ENCODE measurements at places on chromosomes 12 and 14.

GRCh38 chr12:103877934-103878510 is 37.0 kb upstream of the NT5DC3 start:
- peak; percentile 75 for DNase-seq

GRCh38 chr12:169528-170370 is 44.2 kb downstream of the SLC6A12 start:
- no peak for DNase-seq

DNA sequence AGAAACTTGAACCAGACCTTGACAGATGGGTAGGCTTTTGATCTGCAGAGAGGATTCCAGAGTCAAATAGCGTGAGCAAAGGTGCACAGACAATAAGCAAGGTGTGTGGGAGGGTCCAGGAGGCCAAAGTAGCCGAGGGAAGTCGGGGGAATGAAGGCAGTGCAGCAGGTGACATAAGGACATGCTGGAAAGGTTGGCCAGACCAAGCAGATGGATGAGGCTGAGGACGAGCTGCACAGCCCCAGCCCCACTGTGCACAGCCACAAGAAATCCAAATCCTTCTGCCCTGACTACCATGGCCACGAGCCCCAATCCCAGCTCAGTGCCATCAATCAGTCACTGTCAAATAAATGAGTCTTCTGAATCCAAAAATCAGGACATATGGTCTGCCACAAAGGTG is 5.4 kb downstream of the TTC7B start:
- DNase-seq = no peak

DNA sequence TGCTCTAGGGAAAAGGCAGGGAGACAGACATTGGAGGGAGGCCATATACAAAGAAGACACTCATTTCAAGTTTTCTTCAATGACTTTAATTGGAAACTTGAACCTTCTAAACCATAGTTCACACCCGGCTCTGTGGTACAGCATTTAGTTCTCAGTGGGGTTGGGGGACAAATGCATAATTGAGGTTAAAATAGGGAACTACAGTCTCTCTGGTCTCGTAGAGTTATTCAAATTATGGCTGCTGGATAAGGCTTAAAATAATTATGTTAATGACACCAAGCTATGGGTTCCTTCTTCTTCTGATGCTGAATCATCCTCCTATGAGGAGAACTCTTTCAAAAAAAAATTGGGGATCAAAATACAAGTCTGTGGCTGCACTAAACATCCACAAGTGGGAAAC is 3.8 kb upstream of the RPAP3 start:
- DNase-seq = no peak

GRCh38 chr12:29032446-29032845 is 116.6 kb upstream of the FAR2 start:
- DNase-seq = no peak

DNA sequence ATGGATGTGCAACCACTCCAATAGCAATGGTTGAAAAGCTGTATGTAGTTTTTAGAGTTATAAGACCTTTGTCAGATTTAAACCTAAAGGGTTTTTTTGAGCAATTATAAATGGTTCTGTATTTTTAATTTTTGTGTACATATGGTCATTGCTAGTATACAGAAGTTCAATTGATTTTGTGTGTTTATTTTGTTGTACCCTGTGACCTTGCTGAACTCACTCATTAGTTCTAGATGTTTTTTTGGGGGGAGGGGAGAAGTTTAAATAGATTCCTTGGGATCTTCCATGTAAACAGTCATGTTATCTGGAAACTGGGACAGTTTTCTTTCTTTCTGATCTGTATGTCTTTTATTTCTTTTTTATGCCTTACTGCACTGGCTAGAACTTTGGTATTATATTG is 87.8 kb downstream of the MED13L start:
- no peak for DNase-seq

DNA sequence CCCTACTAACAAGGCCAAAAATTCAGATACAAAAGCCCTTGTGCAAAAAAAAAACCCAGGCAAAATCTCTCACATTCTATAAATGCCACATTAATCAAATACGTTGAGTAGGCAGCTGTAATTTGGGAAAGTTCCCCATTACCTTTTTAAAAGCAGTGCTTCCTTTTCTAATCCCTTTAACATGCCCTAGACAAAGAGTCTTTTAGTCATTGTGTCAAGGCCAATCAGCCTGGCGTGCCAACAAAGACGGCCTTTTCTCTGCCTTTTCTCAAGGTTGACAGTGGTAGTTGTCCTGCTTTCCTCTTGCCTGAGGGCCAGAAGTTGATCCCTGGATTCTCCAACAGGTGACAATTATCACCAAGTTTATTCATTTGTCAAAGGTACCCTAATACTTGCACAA is 62.5 kb upstream of the METAP2 start:
- no peak for DNase-seq

- DNase-seq = no peak
These were observed 89.5 kb upstream of the HOXC13 start for GRCh38 chr12:53849113-53849512.

DNA sequence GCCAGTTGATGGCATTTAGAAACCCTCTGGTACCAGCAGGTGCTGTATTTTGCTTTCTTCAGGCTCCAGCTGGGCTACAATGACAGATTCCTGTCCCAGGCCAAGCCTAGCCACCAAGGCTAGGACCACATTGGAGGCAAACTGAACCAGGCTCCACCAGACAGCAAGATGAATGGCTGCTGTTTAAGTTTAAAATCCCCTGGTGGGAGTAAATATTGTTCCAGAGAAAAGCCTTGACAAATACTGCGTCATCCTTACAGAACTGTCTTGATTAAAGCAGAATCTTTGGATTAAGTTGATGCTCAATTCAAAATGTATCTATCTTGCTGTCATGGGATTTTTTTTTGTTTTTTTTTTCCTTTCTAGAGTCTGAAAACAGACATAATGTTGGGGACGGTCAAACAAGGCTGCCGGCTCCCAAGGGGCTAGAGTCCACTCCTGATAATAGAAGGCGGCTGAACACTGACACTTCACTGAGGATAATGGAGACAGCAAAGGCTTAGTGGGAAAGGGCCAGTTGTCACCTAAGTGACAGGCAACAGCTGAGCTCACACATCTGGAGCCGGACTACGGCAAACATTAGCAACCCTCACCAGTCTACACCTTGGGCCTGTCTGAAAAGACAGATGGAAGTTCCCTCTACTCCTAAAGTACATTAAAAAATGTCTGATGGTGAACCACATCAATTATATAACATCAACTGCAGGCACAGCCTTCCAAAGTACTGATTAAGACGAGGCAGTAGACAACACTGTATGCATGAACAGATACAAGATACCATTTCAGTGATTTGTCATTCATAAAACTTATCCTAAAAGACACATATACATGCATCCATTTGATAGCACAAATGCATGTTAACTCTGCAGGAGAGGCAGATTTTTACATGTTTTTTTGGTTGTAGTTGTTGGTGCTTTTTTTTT is 1.7 kb downstream of the PRICKLE1 start:
- DNase-seq = peak; percentile 78

DNA sequence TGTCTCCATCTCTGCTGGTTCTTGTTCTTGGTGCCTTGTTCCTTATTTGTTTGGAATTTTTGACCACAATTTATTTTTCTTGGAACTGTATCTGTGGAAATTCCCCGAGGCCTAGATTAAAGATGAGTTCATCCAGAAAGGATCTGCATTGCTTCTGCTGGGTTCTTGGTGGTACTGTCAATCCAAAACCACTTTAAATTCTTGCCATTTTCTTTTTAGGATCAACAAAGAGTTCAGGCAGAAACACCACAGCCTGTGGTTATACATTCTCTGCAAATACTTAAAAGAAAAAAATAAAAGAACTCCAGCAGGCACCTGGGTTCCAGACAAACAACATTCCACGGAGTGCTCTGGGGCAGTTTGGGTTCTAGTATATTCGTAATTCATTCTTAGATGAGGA is 6.0 kb upstream of the VAMP1 start:
- no peak for DNase-seq

GRCh38 chr12:48807981-48808380 is 10.3 kb upstream of the CACNB3 start:
- no peak for DNase-seq

- DNase-seq = no peak
These were observed 86.5 kb upstream of the DIO3 start for GRCh38 chr14:101474563-101475455.

- no peak for DNase-seq
These were observed 27.0 kb downstream of the PAPLN start for GRCh38 chr14:73264080-73264884.

DNA sequence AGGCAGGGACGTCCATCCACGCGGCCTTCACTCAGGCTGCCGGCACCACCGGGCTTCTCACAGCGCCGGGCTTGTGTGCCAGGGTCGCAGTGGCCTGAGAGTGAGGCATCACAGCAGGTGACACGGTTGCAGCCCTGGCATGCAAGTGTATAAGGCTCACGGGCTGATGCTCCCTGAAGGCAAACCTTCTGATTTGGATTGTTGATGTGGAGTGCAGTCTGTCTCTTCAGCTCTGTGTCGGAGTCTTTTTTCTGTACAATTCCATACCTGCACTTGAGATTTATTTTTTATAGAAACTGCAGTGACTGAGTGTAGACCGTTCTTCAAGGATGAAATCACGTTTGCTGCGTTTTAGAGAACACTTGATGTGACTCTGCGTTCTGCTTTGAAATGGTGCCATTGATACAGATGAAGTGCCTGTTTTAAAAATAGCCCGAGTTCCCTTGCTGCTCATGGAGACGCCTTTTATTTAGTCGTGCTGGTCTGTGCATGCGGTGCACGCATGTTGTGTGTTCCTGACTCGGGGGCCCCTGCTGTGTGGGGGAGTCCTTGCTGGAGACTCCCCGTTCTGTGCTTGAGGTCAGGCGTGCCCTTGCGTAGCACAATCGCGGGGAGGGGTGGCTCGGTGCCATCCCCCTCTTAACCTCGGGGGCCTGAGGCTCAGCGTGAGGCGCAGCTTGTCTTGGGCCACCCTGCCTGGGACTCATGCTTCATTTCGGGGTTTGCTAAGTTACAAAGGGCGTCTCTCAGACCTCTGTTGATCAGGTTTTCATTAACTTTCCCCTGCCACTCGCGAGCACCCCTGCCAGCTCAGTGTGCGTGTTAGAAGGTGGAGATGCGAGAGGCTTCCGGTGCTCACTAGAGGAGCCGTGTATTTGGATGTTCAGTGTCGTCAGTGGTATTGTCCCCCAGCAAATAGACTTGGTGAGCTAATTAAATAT is 21.6 kb upstream of the AMN start:
- no peak for DNase-seq

DNA sequence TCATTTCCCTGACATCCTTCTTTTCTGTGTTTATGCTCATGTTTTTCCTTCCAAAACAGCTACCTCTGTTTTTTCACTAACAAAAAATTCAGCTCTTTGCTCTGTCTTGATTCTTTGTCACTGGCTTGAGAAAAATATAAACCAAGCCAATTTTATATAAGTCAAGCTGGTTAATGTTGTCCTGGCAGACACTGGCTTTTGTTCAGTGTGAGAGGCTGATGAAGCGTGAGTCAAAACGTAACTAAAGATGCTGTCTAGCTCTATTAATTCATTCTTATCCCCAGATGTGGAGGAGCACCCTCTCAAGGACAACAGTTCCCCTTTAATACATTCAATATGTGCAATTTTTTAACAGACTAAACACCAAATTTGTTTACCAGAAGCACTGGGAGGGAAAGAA is 15.8 kb downstream of the TSPAN8 start:
- no peak for DNase-seq

- no peak for DNase-seq
These were observed 65.0 kb upstream of the SINHCAF start for GRCh38 chr12:31390991-31391390.

DNA sequence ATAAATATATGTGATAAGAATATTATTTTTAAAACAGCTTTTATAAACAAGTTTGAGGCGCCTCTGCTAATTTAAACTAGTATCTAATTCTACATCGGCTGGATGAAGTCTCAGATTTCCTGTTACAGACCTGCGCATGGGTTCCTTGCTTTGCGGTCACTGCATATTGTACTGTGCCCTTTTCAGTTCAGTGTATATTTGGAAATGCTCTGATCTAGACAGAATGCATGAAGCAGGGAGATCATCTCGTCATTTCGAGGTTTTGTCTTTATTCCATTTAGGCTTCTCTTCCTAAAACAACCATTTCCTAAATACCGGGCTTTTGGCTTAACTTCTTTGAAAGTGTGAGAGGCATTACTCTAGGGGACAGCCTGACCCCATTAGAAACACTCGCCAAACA is 25.6 kb downstream of the CRACR2A start:
- no peak for DNase-seq

- DNase-seq = no peak
These were observed 1183.7 kb downstream of the AACS start for GRCh38 chr12:126248871-126249403.

DNA sequence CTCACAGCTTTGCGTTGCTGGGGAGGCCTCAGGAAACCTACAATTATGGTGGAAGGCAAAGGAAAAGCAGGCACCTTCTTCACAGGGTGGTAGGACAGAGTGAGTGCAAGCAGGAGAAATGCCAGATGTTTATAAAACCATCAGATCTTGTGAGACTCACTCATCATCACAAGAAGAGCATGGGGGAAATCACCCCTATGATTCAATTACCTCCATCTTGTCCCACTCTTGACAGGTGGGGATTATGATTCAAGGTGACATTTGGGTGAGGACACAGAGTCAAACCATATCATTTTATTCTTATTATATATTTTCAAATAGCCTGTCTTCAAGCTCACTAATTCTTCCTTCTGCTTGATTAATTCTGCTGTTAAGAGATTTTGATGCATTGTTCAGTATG is 665.3 kb downstream of the TRHDE start:
- DNase-seq = no peak

- no peak for DNase-seq
These were observed 201.6 kb upstream of the NOS1 start for GRCh38 chr12:117563007-117563406.

DNA sequence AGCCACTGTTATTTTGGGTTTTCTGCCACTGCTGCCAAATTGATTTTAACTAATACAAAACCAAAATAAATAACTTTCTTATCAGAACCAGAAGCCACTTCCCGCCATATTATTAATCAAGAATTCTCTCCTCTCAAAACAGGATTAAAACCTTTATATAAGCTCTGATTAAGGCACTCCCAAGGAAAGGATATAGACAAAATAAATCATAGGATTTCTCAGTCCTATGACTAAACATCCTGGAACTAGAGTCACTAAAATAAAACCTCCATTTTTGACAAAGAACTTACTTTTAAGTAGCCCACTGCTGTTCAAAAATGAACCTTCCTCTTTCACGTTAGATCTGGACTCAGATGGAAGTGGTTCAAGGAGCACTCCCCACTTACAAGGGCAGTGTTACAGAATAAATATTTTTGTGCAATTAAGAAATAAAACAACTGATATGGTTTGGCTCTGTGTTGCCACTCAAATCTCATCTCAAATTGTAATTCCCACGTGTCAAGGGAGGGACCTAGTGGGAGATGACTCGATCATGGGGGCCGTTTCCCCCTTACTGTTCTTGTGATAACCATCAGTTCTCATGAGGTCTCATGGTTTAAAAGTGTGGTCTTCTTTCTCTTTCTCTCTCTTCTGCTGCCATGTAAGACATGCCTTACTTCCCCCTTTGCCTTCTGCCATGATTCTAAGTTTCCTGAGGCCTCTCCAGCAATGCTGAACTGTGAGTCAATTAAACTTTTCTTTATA is 26.4 kb downstream of the GXYLT1 start:
- no peak for DNase-seq

- DNase-seq = no peak
These were observed 19.5 kb downstream of the TTC9 start for GRCh38 chr14:70660967-70661893.
